Stimulated activated CD4-positive, alpha-beta T cell treated with anti-CD3 and anti-CD28 coated beads, TNF-alpha, amount 100 ng/mL, for 4 hours (primary cell): ENCODE measurements at places on chromosomes 4 and X.

GRCh38 chr4:85302756-85303155, 172.2 kb upstream of the ARHGAP24 start:
- DNase-seq = no peak

- DNase-seq = no peak
Measured at GRCh38 chr4:3823496-3824341, 57.5 kb downstream of the ADRA2C start.

DNA sequence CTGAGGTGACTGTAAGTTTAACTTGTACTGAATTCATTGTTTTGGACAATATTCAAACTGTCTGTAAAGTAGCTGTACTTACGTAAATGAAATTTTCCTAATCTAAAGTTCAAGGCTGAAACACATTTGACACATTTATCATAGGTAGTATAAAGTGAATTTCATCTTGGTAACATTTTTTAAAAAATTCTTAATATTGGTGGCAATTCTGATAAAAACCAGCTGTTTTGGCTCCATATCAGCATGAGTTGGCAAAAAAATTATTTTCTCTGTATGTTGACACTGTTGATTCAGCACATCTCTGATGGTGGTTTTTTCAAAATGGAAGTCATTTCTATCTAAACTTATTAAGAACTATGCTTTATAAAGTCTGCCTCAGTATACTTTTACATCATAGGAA, 30.9 kb downstream of the CXorf58 start:
- DNase-seq = no peak

DNA sequence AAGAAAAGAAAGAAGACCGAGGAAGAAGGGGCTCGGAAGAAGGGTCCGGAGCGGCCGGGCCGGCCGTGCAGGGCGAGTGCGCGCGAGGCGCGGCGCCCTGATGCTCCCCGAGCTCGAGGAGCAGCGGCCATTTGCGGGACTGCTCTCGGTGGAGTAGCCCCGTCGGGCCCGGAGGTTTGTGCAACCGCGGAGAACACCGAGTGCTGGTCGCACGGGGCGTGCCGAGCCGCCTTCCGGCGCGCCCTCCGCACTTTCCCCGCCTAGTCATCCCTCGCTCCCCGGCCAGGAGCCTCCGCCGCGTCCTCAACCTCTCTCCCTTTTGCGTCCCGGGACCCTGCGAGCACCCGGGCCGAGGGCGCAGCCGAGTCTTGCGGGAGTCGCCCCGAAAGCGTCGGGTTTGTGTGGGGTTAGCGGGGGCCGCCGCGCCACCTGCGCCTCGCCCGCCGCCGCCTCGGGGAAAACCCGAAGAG, 127.4 kb downstream of the LAS1L start:
- DNase-seq = no peak

DNA sequence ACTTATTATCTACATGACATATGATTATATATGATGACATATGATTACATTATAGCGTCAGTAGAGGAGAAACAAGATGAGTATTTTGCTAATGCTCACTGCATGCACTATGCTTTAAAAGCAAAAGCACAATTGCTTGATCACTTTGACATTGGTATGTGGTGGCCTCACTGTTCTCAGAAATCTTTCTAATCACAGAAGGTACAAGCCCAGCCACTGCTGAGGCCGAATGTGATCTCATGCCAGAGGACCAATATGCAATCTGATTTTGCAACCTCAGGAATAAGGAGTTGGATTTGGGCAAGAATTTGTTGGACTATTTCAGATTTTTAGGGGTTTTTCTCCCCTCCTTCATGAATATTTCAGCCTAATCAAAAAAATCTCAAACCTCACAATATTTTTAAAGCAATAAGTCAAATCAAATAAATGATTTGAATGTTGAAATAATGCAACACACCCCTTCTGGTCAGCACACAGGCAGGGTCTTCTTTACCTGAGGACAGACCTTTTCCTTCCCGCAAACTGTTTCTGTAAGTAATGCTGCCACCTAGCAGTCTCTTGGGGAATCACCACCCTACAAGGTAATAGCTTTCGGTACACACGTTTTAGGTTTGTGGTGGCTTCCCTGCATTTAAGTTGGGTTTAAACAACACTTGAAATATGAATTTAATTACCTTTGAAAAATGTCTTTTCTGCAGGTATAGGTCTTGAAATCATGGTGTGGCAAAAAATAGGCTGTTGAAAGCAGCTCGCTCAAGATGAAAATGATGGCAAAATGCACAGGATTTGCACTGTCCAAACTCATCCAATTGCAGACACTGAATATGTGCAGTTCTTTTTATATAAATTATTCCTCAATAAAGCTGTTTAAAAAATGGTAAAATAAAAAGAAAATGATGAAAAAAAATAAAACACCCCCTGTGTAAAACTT, 4.8 kb upstream of the CXCL13 start:
- no peak for DNase-seq

- DNase-seq = no peak
Measured at GRCh38 chr4:687048-687970, 1.6 kb downstream of the SLC49A3 start.

DNA sequence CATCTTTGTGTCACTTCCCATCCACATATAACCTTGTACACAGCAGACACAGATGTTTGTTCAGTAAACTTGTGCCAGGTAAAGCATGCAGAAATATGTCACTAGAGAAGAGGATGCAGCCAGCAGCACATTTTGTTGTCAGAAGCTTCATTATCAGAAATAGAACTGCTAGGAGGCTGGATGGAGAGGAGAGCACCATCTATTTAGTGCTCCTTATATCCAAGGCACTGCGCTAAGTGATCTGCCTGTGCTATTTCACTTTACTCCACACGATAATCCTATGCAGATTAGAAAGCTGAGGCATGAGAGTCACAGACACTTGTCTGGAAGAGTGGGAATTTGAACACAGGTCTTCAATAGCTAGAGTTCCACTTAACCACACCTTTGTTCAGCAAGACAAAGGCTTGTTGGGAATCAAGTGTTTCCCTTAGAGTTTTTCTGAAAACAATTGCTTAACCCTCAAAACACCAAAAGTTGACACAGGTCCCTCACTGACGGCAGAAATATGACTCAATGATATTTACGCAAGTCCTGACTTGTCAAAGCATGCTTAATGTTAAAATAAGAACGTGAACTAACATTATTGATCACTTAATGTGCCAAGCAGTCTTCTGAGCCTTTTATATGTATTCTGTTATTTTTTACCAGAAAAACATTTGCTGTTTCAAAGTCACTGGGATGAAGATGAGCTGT, 1.2 kb upstream of the QDPR start:
- DNase-seq = no peak

GRCh38 chr4:41428601-41429279, 109.2 kb upstream of the LIMCH1 start:
- no peak for DNase-seq

DNA sequence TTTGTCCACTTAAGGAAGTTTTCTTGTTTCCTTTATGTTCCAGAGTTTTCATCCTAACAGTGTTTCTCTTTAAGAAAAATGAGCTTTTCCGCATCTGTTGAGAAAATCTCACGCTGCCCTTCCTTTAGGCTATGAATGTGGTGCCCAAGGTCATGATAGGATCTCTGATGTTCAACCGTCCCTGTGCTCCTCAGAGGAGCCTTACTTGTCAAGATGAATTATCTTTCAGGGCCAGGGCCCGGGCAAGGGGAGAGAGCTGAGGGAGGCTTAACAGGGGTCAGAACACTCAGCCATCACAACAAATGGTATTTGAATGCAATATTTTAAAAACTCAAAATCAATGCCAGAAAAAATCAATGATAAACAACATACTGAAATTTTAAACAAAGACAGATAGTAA, 6.2 kb upstream of the NELFA start:
- no peak for DNase-seq

- DNase-seq = no peak
Measured at GRCh38 chrX:40171513-40172400, 74.0 kb upstream of the BCOR start.

DNA sequence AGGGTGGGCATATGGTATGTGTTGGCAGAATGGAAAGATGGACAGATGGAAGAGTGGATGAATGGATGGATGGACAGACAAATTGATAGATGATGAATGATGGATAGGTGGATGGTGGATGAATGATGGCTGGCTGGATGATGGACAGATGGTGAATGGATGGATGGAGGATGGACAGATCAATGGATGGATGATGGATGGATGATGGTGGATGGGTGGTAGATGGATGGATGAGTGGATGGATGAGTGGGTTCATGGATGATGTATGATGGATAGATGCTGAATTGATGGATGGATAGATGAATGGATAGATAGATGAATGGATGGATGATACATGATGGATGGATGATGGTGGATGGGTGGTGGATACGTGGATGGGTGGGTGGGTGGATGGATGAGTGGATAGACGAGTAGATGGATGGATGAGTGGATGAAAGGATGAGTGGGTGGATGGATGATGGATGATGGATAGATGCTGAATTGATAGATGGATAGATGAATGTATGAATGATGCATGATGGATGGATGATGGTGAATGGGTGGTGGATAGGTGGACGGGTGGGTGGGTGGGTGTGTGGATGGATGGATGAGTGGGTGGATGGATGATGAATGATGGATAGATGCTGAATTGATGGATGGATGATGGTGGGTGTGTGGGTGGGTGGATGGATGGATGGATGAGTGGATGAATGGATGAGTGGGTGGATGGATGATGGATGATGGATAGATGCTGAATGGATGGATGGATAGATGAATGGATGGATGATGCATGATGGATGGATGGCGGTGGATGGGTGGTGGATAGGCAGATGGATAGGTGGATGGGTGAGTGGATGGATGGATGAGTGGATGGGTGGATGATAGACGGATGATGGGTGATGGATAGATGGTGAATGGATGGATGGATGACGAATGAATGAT, 249.6 kb downstream of the AFAP1 start:
- DNase-seq = no peak

GRCh38 chr4:152651473-152652060, 28.2 kb downstream of the TMEM154 start:
- no peak for DNase-seq

DNA sequence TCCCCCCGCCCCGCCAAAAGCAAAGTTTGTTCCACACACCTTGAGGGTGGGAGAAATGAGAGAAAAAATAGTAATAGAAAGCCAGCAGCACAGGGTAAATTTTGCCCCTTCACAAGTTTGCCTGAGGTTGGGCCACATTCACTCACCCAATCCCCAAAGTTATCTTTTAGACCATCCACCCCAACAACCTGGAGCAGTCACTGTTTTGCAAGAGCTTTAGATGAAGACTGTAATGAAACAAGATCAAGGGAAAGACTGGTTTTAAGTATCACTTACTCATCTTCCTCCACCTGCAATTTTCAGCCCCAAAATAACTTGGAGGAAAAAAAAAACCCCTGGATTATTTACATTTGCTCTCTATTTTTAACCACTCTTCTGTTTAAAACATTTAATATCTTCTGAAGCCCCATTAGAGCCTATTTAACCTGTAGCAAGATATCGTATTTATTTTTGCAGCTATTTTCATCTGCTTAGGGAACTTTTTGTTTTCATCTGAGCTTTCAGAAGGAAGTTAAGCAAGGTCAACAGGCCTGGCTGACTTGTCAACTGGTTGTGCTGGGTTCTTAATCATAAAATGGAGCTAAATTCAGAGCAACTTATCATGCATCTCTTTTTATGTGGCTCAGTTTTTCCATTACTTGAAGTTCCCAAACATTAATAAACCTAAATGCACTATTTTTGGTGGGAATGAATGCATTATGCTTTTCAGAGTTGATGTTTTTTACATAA, 24.6 kb upstream of the TBL1X start:
- no peak for DNase-seq

- no peak for DNase-seq
Measured at GRCh38 chr4:52983563-52984303, 121.6 kb downstream of the RASL11B start.

DNA sequence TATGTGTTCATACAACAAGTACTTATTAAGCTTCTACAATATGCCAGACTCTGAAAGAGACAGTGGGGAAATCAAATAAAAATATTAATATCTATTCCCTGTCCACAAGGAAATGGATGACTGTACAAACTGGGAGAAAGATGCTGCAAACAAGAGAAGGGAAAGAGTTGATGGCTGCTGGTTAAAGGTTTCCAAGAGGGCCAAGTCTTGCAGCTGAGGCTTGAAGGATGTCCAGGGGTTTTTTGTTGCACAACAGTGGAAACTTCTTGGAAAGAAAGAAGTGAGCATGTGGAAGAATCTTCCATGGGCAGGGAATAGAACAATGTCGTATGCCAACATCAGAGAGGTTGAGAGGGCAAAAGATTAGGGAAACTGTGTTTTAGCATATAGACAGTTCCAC, 95.8 kb downstream of the MID1 start:
- DNase-seq = no peak

- no peak for DNase-seq
Measured at GRCh38 chr4:166198041-166198440, 325.0 kb downstream of the TLL1 start.

- no peak for DNase-seq
Measured at GRCh38 chr4:7003879-7004240, 39.3 kb upstream of the TADA2B start.

DNA sequence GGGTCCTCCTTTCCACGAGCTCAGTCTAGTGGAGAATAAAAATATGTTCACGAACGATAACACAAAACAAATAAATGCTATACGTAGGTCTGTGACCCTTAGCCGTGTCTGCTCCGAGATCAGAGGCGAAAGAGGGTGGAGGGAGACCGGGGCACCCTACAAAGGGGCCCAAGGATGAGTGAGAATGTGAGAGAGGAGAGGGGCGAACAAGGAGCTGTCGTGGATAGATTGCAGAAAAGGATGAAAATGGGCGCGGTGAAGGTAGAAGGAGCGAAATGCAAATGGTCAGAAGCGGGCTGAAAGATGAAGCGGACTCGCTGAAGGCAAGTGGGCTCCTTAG, 6.2 kb upstream of the ZBTB33 start:
- DNase-seq = no peak

DNA sequence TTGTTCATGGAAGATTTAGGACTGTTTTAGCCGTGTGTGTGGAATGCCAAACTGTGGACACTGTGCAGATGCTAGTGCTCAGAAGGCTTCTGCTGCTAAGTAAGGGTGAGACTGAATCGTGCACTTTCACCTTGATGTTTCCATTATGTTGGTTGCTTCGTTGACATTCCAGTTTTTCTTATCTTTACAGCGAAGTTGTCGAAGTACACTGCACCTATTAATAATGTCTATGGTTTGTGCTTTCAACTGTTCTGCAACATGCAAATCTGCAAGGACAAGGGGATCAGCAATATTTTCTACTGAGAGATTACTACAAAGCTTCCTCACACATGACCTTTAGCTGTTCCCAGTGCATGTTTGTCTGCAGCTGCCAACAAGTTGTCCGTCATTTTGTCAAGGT, 67.7 kb downstream of the UGT2A3 start:
- DNase-seq = no peak

- DNase-seq = no peak
Measured at GRCh38 chr4:137559801-137560200, 27.5 kb upstream of the PCDH18 start.
